ENCODE measurements at places on chromosomes 6 and 20. TPM values are rescaled to one million over a fixed set of nuclear protein-coding genes. Genes with fewer than 3 reads are reported as not detected.

GRCh38 chr6:161198176-161198575, 75.7 kb downstream of the AGPAT4 start:
- no peak for DNase-seq

DNA sequence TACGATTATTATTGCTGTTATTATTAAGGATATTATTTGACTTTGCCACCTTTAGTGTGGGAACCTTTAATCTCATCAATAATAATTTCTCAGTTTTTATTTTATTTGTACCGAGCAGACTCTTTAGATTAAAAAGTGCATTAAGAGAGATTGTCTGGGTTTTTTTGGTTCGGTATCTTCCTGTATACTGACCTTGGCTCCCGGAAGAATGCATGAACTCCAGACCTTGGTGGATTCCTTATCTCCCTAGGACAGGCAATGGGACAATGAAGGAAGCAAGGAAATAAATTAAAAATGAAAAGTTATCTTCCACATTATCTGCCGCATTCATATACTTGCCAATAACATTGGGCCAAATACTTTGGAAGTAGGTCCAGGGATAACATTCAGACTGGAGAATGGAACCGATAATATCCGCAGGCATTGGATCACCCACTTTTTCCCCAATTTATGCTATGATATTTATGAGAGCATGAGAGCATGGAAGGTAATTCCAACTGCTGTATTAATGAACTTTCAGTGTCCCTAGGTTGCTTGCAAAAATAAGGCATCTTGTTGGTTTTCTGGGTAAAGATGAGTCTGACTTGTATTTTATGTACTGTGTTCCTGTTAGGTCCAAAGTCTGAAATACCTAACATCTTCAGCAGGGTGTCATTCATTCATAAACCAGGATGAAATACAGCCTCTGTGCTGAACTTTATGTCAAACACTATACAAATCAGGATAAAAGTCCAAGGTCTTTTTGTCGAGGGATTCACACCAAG, 232.1 kb downstream of the PLCB1 start:
- DNase-seq: no peak

SUPT3H gene
- 10.7 TPM for total RNA-seq

DNA sequence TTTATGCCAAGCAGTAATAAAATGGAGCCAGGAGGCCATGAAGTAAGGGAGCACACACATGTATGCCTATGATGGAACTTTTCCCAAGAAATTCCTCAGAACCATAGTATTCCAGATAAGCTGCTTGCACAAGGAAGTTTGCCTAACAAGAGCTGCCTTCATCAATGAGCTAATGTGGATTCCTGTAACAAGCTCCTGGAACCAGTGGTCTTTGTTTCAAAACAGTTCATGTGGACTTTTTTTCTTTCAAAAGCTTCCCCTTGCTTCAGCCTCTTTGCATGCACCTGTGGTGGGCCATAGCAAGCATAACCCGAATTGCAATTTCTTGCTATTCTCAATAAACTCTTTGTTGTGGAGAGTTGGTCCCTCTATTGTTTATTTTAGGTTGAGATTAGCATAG, 359.6 kb downstream of the UTRN start:
- DNase-seq: no peak
